Heart right ventricle (tissue), 16 donors: ENCODE measurements at places on chromosomes 7 and 10. TPM values are rescaled to one million over a fixed set of nuclear protein-coding genes. Genes with fewer than 3 reads are reported as not detected.

DNA sequence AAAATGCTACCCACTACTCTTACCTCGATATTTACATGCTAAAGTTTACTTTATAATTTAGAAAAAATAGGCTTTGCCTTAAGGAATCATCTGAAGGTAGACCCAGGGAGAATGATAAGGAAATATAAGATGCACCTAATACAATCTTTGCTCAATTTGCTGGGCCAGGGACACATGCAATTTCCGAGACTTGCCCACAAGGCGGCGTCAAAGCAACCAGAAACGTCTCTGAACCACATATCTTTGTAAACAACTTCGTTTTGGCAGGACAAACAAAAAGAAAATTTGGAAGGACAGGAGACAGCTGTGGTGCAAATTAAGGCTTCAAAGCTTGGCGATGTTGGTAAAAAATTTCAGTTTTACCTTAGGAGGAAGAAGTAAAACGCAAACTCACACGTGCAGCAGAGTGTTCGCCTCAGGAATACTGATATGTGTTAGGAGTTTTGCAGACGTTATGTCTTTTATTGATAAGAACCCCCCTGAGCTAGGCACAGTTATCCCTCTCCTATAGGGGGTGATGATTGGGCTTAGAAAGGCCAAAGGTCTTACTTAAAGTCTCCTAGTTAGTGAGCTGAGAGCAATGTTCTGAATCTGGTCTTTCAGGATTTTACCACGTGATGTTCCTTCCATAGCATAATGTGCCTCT lies 134.3 kb downstream of the PRKCQ start:
- peak; percentile 20 for DNase-seq

DNA sequence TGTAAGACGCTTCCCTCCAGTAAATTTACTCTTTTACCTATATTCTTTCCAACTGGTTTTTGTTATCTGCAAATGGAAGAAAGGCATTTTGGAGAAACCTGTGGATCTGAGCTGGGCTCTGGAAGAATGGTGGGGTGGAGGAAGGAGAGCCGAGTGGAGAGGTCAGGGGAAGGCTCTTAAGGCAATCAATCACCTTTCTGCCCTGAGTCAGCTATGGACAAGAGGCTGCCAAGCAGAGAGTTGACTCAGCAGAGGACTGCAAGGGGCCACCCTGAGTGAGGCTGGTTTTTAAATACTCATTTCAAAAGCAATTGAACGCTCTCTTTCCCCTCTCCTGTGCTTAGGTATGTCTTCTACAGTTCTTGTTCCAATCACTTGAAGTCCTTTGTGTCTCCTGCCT lies 81.8 kb downstream of the SPAG6 start:
- no peak for DNase-seq

GRCh38 chr10:7968510-7969112 lies 85.9 kb upstream of the GATA3 start:
- DNase-seq = no peak

GRCh38 chr7:78675511-78675910 lies 778.0 kb downstream of the MAGI2 start:
- DNase-seq = no peak

The COMTD1 gene
- 28.1 TPM for total RNA-seq

The BLNK gene
- total RNA-seq = 0.66 TPM
